HFF-Myc (cell line): ENCODE measurements at places on chromosomes 1 and 21.

DNA sequence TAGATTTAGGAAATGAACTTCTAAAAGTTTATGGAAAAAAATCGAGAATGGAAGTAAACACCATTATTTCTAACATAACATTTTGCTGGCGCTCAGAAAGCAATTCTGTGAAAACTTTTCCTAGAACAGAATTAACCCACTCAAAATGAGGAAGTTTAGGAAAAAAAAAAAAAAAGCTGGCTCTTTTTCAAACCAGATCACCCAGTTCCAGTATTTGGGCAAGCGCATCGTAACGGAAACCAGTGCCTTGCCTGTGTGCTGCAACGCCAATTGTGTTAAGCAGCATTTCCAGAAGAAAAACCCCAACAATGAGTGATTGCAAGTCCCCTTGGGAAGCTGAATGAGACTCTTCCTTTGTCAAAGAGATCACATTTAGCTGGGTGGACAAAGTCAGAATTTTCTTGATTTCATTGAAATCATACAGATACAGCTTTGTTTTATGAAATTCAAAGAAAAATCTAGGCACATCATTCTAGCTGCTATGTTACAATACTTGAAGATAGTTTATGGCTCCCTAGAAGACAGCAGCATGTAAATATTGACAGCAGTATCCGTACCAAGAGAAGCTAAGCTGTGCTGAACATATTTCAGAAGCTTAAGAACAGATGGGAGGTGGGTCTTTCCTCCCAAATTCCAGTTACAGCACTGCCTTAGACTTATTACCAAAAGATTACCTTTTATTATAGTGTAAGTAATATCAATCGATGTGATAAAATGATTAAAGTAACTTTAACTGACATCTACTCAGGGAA lies 113.4 kb downstream of the ERG start:
- no peak for DNase-seq

DNA sequence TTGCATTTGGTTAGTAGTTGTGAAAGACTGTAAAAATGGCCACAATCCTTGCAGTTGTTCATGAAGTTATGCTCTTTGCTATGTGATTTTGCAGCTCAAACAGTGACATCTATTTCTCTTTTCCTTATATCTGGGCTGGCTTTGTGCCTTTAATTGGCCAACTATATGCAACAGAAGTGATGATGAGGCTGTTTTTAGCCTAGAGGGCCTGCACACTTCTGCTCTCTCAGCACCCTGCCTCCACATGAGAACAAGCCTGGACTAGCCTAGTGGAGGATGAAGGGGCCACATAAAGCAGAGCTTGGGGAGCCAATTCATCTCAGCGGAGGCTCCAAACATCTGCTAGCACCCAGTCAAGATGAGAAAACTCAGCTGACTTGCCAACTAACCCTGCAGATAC lies 339.8 kb downstream of the OMA1 start:
- no peak for DNase-seq

- DNase-seq = no peak
These were observed 28.9 kb upstream of the RUNX1 start for GRCh38 chr21:35077975-35078374.

- DNase-seq = no peak
These were observed 52.4 kb downstream of the IER5 start for GRCh38 chr1:181140891-181141290.

- DNase-seq = no peak
These were observed 122.7 kb downstream of the LMO4 start for GRCh38 chr1:87451229-87451920.
